ENCODE measurements at places on chromosomes 5 and 9.

DNA sequence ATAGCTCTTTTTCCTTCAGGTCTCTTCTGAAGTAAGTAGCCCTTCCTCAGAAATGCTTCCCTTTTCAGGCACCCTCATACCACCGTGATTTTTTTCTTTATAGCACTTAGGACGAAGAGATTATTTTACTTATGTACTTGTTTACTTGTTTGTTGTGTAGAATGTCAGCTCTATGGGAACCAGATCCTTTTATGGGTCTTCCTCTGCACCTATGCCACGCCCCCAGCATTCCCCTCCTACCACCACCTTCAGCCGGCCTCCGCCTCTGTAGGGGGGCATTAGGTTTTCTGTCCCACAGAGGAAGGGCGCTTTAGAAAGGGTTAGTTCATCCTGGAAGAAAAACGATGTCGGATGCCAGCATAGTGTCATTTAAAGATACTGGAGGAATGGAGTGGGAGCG is 1.8 kb downstream of the CDKN2B-AS1 start:
- peak; percentile 42 for DNase-seq

GRCh38 chr5:149679876-149680809 is 50.0 kb upstream of the PPARGC1B start:
- DNase-seq, result no peak

GRCh38 chr9:96621618-96622017 is 2.0 kb upstream of the CDC14B start:
- peak; percentile 43 for DNase-seq

DNA sequence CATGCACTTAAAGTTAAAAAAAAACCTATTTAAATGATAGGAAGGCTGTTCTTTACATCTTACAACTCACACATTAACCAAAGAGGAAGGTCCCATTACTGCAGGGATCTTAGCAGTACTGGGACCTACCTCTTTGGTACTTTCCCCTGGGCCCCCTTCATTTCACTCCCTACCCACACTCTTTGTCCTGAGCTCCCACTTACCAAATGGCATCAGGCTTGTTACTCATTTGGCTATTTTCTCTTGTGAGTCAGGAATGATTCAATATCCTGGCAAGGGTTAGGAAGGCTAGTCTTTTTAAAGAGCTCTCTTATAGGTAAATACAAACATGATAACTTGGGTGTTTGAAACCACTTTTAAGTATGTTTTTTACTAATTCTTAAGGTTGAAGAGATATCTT is 117.4 kb upstream of the ELL2 start:
- DNase-seq, result peak; percentile 23

- DNase-seq, result no peak
Measured at GRCh38 chr9:34562135-34562745, 27.3 kb downstream of the CNTFR start.

- no peak for DNase-seq
Measured at GRCh38 chr9:19937121-19937520, 148.3 kb upstream of the SLC24A2 start.

DNA sequence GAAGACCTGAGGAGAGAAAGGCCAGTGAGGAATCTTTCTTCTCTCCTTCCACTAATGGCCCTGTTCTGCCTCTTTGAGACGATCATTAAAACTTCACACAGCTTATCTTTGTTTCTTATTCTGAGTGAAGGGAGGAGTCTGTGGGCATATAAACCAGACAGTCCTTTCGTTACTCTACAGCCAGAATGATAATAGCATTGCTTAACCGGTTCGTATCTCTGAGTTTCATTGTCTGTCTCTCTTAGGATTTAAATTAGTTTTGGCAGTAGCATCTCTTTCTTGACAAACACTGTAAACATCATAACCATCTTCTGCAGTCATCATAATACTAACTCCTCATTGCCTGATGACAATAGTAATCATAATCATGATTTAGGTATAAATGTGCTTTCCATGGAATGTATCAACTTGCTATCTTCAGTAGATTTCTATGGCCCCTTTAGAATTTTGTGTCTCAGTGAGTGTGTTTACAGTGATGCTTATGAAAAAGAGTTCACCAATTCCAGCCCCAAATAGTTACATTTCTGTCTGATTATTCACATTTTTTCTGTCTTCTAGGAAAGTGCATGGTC is 618.8 kb upstream of the KLF4 start:
- DNase-seq, result no peak

DNA sequence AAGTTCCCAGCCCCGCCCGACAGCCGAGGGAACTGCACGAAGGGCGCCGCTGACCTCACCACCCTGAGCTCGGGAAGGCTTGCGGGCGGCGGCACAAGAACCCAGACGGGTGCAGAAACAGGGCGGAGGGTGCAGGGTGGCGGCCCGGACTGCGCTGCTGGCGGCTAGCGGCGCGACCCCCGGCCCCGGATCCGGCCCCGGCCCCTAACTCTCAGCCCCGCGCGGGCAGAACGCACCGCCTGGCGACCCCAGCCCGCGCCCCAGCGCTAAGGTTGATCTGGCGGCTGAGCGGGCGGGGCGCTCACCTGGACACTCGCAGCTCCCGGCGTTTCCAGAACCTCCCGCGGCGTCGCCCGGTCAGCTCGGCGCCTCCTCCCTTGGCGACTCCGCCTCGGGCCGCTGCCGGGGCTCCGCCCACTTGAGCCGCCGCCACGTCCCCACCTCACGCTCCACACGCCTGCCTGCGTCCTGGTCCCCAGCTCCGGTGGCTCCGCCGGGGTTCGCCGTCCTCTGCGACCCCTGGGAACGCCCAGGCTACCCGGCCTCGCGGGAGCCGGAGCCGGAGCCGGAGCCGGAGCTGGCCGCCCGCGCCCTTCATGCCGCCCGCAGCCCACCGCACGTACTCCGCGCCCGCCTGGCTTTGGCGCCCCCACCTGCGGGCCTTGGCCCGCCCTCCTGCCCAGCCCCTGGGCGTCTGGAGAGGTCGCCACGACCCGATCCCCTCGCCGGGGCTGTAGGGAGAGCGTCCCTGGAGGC is at the start of gene P4HA2:
TSS of gene P4HA2 (minus strand) at position 369 of the 756 bp plus-strand sequence. CDS start 9,227 bp downstream, outside the sequence.
- peak; percentile 94 for DNase-seq

DNA sequence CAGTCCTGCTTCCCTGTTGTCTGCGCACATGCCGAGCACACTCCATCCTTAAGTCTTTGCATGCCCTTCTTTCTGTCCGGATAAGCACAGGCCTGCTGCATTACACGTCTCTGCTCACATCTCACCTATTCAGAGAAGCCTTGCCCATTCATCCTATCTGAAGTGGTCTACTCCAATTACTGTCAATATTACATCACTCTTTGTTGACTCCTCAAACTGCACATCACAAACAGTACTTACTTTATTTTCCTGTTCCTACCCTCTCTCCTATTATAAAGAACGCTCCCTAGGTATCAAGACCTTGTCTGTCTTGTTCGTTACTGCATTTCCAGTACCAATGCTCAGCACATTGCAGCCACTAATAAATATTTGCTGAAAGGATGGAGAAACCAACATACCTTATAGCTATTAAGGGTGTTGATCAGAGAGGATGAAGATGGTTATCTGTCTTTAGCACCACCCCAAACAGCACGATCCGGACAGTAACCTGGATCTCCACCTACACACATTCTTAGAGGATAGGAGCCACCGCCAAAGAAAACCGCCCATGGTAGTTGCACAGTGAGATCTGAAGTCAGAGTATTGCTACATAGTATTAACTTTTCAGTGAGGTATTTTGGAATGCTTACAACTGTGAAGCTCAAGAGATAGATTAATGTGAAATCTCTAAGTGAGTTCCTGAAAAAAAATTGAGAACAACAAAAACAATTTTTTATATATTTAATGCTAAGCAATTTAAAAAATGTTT is 1.6 kb upstream of the PRRC1 start:
- DNase-seq, result no peak

DNA sequence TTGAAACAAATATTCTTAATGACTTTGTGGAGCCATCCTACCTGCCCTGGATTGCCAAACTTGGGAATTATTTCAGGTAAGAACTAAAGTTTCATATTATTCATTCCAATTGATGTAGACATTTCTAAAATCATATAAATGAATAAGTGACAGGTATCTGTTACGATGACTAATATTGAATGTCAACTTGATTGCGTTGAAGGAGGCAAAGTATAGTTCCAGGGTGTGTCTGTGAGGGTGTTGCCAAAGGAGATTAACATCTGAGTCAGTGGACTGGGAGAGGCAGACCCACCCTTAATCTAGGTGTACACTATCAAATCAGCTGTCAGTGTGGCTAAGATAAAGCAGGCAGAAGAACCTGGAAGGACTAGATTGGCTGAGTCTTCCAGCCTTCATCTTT is 1688.4 kb upstream of the CDH9 start:
- DNase-seq, result no peak

DNA sequence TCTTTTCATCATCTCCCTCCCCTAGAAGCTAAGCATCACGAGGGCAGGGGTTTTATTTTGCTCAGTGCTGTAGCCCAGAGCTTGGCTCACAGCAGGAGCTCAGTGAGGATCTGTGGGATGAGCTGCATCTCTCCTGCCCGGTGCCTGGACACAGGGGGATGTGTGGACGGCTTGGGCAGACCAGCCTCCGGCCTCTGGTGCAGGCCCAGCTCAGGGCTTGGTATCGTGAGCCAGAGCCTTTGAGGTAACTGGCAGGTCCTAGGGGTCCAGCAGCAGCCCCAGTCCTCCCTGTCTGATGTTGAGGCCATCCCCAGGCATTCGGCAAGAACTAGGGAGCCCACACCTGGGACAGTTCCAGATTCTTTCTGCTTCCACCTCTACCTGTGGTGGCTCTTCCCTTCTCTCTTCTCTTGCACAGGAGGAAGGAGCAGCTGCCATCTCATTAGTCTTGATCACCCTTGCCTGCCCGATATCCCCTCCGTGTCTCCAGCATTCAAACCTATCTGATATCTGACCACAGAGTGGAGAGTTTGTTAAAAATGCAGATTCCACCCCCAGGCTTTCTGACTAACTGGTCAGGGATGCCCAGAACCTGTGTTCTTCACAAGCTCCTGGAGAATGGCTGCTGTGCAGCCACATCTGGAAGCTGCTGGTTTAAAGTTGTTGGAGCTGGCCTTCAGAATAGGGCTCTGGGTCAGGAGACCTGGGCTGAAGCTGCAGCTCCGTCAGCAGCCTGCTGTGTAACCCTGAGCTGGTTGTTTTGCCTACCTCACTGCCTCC is 7.9 kb upstream of the SLC6A7 start:
- no peak for DNase-seq

DNA sequence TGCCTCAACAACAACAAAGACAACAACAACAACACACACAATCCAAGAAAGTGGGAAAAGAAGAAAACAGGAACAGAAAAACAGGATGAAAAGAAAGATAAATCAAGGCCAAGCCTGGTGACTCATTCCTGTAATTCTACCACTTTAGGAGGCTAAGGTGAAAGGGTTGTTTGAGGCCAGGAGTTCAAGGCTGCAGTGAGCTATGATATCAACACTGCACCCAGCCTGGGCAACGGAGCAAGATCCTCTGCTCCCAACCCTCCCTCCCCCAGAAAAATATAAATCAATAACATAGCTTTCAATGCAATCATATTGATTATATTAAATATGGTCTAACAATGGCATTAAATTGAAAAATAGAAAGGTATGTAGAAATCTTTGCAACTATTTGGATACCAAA is 32.1 kb downstream of the CENPK start:
- no peak for DNase-seq

GRCh38 chr5:74632947-74633356 is 7.6 kb downstream of the ENC1 start:
- no peak for DNase-seq

GRCh38 chr5:154818471-154819116 is 31.8 kb downstream of the FAXDC2 start:
- DNase-seq, result no peak

DNA sequence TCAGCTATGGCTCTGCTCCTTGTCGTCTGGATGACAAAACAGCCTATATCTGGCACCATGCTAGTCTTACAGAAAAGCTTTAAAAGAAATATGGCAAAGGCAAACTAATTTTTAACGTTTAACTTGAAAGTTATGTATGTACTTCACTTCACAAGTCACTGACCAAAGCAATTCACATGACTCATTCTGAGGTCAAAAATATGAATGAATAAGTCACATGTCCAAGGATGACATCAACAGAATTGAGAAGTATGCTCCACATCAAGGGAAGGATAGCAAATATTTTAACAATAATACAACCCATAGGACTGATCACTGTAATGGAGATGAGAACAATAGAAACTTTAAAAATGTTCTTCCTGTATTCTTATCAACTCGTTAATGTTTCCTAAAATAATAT is 1072.6 kb upstream of the NUDT12 start:
- no peak for DNase-seq

- DNase-seq, result no peak
Measured at GRCh38 chr9:23979491-23979890, 153.5 kb upstream of the ELAVL2 start.

- DNase-seq, result no peak
Measured at GRCh38 chr5:92544036-92544435, 1037.0 kb downstream of the NR2F1-AS1 start.

DNA sequence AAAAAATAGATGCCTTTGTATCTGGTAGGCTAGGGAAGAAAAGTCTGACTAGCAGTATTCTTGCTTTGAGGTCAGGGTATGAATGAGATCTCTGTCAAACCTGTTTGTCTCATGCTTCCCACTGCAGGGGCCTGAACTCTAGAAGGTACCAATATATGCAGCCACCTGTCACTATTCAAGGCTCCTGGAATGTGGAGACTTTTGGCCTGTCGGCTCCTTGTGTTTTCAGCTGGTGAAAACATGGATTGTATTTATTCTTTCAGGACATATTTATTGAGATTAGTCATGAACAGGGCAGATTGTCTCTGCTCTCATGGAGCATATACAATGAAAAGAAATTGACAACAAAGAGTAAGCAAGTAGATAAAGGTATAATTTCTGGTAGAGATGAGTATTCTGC is 255.8 kb downstream of the ARHGAP26 start:
- peak; percentile 72 for DNase-seq

DNA sequence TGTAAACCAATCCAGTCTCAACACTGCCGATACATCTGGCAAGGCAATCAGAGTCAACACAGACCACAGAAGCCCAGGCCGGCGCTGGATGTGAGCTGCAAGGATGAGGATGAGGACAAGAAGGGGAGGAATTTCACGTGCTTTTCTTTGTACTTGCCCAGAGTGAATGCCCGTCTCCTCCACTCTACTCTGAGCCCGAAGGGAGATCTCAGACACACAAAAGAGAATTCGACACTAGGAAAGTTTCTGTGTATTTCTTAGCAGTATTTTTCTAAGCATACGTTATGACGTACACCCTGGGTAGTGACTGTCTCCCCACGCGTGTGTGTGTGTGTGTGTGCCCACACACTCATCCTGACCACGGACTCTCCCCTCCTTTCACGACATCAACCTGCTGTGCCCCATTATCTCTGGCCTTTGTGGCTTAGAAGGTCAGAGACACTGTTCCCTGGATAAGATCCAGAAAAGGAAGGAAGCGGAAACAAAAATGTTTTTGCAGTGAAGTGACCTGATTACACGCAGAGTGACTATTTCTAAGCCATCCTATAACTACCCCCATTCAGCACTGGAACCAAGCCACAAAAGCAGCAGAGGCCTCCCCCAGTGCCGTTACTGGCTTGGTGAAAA is 227.3 kb upstream of the DAPK1 start:
- no peak for DNase-seq
